ENCODE measurements at places on chromosomes 6 and 20.

DNA sequence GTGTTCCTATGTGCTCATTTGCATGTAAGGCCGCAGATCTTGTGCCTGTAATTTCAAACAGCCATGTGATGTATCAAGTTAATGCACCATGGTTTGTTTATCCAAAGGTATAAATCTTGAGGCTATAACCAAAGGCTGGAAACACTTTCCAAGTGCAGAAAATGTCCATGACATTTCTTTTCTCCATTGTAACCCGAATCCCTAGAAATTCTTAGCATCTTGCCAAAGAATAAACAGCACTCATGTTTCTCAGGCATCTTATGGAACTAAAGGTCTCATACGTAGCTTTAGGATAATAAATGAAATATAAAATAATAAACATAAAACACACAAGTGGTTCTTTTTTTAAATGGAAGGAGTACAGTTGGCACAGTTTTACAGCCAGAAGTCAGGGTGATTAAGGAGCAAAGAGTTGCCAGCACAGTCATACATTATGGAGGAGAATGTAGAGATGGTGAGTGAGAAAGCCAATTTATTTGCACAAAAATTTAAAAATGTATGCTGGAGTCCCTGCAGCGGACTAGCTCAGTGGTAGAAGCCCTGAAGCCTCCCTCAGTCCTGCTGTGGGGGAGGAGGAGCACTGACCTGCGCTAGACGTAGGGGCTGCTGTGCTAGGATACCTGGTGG, 18.0 kb downstream of the CDH26 start:
- DNase-seq = no peak

GRCh38 chr20:43731469-43731868, 4.7 kb upstream of the GTSF1L start:
- DNase-seq = peak; percentile 83

DNA sequence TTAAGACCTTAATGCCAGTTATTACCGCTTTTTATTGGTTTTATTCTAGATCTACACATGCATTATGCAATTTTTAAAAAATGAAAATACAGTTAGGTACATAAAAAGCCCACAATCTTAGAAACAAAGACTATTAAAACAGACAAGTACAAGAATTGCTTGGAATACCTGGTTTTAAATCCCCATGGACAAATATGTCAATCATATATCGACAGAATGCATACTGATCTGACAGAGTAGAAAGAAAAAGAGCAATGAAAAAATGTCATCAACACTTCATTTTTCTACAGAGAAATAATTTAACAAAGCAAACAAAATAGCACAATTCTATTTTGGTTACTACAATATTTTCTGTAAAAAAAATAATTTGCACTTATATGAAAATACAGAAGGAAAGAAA, 139.7 kb downstream of the TRDN start:
- no peak for DNase-seq

DNA sequence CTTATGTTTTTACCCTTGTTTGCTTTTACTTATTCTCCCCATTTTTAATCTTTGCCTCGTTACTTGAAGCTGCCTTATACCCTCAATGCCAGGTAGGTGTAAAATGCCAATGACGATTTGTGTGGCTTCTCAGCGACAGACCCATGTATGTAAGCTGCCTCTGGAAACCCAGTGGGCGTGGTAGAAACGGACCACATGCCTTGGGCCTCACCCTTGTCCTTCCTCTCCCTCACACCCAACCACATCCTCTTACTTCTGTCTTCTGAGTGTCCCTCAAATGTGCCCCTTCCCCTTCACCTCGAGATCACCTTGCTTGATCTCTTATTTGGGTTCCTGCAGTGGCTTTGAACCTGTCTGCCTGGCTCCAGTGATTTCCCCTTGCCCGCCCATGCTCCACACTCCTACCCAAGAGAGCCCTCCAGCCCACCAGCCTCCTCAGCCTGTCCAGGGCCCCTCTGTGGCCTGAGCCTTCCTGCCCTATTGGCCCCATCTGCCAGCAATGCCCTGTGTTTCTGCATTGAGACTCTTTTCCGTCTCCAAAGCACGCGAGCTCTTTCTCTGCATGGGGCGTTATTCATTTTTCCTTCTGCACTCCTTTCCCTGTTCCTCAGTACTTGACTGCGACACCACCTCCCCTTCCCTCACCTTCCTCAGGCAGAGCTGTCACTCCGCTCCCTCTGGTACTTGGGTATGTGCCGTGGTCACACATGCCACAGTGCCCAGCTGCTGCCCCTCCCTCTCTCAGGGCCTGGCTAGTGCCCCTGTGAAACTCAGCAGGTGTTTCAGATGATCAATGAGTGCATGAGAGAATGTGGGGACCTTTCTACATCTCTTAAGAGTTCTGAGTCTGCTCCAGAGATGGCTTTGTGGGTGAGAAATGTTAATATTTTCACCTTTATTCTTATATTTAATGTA, 115.4 kb downstream of the SLX4IP start:
- no peak for DNase-seq

GRCh38 chr20:57310821-57311514, 18.6 kb upstream of the SPO11 start:
- DNase-seq = no peak

GRCh38 chr6:148611213-148611612, 135.6 kb upstream of the UST start:
- DNase-seq = no peak

- no peak for DNase-seq
Observed at GRCh38 chr6:33944686-33945411, 141.0 kb upstream of the MLN start.

DNA sequence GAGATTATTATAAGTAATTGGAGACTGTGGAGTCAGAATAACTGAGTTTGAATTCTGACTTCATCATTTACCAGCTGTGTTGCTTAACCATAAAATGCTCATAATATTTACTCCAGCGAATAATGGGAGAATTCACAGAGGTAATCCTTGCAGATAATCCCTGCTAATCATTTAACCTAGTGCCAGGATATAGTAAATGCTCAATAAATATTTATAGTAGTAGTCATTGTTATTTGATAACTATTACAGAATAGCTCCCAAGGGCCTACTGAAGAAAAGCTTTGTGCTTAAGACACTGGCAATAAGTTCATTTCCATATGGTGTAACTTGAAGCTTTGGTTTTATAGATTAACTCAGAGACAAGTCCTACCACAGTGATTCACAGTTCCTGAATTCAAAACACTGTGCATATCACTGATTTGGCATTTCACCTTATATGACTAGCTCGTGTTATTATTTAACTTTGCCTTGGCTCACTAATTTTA, 208.8 kb upstream of the PLCB4 start:
- peak; percentile 96 for DNase-seq

DNA sequence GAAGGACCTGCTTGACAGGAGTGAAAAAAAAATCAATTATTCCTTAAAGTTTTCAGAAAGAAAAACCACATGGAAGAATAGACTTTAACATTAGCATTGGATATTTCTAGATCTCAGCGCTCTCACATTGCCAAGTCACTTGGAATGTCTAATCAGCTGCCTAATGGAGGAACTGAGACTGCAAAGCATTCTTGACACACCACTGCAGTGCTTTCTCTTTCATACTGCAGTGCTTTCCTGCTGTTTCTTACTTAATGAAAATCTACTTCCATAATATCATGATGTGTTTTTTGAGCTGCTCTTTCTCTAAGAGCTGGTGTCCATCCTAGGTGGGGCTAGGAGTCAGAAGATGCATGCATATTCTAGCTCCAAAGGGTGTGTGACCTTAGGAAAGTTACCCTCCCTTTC, 20.4 kb upstream of the MCM3 start:
- DNase-seq = no peak

GRCh38 chr6:37047689-37048402, 42.4 kb downstream of the FGD2 start:
- DNase-seq = no peak

- peak; percentile 55 for DNase-seq
Observed at GRCh38 chr6:37897321-37897720, 77.8 kb downstream of the ZFAND3 start.

- no peak for DNase-seq
Observed at GRCh38 chr6:139857143-139857542, 482.7 kb upstream of the CITED2 start.

- peak; percentile 78 for DNase-seq
Observed at GRCh38 chr6:27138837-27139755, 108.4 kb upstream of the PRSS16 start.

DNA sequence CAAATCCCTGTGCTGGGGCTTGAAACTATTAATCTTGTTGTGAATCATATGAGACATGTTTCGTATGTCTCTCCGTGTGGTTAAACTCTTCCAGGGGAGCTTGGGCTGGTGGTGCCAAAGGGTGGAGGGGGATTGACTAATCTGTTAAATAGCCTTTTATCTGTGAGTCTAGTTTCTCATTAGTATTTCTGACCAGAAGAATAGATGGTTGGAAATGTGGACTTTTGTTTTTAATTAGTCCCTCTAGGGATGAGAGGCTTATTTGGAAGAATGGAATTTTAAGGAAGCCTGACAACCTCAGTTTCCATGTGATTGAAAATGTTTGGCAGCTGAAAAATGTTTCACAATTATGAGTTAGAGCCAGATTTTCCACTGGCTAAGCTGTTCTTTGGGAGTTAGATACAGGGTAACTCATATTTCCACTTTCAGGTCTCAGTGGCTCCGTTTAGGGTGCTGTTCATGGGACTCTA, 117.3 kb downstream of the BCKDHB start:
- DNase-seq = peak; percentile 99

DNA sequence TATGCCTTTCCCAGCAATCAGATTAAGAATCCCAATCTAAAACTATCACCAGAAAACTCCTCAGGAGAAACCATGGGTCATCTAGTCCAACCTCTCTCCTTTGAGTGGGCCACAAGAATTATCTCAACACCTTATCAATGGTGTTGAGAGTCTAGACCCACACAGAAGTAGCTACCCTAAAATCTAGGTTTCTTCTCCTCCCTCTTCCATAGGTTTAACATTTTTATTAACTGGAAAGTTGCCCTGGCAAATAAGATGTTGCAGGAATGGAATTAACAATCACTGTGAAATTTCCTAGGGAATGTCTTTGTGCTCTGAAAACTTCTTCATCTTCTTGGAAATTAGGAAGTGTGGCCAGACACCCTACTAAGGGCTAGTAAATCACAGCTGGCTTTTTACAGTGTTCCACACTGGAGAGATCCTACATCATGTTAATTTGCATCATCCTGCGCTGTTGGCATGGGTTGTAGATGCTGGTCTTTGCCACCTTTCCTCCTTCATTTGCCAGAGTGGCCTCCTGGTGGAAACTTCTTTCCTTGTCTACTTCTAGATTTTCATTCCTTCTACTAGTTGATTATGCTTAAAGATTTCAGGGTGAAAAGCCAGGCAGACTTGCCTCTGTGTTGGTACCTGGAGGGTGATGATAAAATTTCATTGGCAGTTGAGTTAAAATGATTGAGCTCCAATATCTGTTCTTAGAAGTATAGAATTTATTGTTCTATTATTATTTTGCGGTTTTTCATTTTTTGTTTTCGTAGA, 2.7 kb downstream of the TNFAIP3 start:
- no peak for DNase-seq

- DNase-seq = peak; percentile 100
Observed at GRCh38 chr6:45445749-45446549, 68.2 kb upstream of the SUPT3H start.

DNA sequence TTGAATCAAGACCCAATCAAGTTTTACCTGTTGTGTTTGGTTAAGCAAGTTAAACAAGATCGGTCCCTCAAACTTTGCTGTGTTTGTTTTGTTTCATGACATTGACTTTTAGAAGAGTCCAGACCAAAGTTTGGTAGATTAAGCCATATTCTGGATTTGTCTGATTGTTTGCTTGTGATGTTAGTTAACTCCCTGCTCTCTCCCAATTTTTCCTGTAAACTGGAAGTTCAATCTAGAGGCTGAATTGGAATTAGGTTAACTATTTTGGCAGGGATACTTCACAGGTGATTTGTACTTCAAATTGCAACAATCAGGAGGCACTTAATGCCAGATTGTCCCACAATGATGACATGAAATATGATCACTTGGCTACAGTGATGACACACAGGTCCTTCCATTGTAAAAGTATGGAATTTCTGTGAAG, 13.6 kb upstream of the SH3BGRL2 start:
- DNase-seq = no peak

GRCh38 chr6:35497571-35498421, 917 bp upstream of the TEAD3 start:
- DNase-seq = peak; percentile 83

- peak; percentile 59 for DNase-seq
Observed at GRCh38 chr20:44033344-44033743, 118.7 kb downstream of the TOX2 start.

- DNase-seq = no peak
Observed at GRCh38 chr6:169847141-169847674, 95.8 kb downstream of the ERMARD start.

- peak; percentile 49 for DNase-seq
Observed at GRCh38 chr6:127514773-127515227, 4.3 kb downstream of the MTCL3 start.

DNA sequence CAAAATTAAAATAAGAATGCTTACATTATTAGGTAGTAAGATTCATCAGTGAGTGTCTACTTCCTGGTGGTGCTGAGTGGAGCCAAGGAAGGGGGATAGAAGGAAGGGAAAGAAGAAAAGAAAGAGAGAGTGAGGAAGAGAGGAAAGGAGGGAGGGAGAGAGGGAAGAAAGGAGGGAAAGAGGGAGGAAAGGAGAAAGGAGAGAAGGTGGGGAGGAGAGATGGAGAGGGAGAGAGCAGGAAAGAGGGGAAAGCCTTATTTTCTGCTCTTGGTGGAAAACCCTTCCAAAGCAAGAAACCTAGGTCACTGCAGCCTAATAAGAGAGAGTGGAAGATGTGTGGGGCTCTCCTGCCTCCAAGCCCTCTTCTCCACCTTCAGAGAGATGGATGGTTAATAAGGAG, 90.2 kb upstream of the EEF1E1 start:
- no peak for DNase-seq

DNA sequence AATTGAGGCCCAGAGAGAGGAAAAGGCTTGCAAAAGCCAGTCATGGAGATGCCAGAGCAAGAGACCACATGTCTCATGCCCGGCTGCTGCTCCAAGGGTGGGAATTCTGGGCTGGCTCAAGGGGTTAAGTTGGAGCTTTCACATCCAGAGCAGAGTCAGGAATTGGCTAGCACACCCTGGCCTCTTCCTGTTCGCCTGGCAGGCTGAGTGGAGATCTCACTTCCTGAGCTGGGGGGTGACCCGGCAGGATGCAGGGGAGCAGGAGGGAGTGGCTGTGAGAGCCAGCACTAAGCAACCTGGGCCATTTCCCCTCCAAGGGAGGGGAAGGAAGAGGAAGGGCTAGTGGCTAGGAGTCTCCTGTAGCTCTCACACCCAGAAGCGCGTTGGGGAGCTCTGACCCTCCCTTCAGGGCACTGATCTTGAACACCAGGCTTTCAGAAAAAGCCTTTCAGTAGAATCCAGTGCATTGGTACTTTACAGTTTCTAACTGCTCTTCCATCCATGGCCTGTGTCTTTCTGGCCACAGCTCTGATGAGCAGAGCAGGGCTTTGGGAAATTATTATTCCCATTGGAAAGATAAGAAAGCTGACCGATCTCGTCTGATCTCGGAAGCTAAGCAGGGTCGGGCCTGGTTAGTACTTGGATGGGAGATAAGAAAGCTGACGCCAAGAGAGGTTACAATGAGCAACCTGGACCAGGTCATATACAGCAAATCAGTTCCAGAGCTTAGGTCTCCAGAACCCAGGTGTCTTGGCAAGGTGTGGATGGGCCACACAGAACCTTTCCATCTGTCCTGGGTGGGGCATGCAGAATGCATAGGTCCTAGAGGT, 2.2 kb upstream of the CCM2L start:
- peak; percentile 7 for DNase-seq
